Right atrium auricular region (tissue), 2 donors: ENCODE measurements at places on chromosomes 13 and 19.

DNA sequence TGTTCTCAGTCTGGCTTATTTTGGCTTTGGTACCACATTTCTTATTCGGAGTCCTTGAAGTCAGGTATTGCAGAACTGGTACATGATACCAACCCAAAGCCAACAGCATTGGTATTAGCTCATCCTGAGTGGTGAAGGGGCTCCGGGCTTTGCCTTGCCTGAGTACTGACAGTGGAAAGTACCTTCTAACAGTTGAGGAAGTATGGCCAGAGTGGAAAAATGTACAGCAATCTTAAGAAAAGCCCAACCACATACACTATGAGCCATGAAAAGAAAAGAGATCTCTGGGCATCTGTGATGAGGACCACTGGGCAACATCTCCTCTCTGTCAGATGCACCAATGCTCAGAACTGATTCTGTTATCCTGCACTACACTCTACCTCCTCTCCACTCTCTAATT lies 8.3 kb downstream of the LCP1 start:
- DNase-seq, result no peak

DNA sequence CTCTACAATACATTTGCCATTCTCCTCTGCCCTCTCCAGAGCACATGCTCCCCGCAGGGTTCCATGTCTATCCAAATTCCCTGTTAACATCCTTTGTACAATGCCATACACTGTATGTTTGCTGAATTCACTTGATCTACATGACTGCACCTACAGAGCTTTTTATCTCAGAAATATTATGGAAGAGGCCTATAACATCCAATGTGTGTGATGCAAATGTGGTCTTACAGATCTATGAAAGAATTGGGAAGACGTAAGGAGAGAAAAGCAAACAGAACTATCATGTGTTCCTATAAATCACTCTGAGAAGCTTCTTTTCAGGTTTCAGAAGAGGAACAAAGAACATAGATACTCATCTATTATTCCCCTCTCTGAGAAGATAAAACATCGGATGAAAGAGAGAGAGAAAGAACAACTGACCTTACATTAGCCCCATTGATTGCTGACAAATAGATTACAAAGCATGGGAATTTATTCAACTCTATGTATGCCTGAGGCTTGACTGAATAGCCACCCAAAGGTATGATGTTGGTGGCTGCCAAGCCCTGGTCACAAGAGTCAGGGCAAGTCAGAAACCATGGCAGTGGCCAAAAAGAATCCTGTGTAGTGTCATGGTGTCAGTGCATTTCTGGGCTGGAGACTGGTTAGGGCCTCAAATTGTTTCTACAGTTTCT lies 425.2 kb downstream of the FOXO1 start:
- no peak for DNase-seq

- DNase-seq, result no peak
Observed at GRCh38 chr13:51523082-51523518, 61.2 kb upstream of the WDFY2 start.

DNA sequence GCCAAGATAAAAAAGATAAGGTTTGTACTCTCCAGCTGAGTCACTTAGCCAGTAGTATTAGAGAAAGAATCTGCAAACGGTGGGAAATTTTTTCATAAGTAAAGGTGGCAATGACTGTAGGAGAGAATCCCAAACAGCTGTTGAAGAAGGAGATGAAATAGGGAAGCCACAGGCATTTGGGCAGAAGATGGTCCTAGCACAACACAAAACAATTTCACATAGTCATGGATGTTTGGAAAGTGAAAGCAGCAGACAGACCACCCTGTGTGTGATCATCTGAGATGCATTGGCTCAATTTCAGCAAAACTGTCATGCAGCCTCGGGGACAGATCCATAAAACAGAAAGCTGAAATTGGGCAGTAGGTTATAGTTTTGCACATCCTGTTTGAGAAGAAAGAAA lies 2832.4 kb downstream of the PCDH9 start:
- DNase-seq, result no peak

- DNase-seq, result no peak
Observed at GRCh38 chr19:56972291-56972841, 131.8 kb upstream of the PEG3 start.

DNA sequence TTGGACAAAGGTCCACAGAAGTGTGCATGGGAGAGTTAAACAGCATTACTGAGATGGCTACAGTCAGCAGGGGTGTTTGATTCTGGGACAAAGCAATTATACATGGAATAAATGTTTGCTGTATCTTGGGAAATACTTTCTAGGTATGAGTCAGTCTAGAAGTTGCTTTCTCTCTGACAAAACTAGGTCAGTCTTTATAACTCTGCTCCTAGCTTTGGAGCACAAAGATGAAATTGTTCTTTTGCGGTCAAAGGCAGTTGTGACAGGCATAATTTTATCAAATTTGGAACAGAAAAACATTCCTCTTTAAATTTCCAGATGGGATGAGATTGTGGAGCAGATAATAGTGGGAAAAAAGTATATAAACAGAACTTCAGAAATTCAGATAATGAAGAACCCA lies 1045.4 kb upstream of the MIR17HG start:
- DNase-seq, result no peak

- DNase-seq, result no peak
Observed at GRCh38 chr13:97212601-97213040, 9.5 kb upstream of the MBNL2 start.

- no peak for DNase-seq
Observed at GRCh38 chr13:106753251-106753650, 185.3 kb upstream of the ARGLU1 start.

- no peak for DNase-seq
Observed at GRCh38 chr19:51796195-51796679, 1.3 kb downstream of the FPR3 start.

GRCh38 chr19:3607303-3608078 lies 816 bp upstream of the TBXA2R start:
- DNase-seq, result no peak

- DNase-seq, result no peak
Observed at GRCh38 chr13:43546816-43547215, 240.0 kb downstream of the ENOX1 start.

- no peak for DNase-seq
Observed at GRCh38 chr13:42181381-42181953, 90.5 kb upstream of the AKAP11 start.

GRCh38 chr13:105232439-105232838 lies 1303.0 kb downstream of the EFNB2 start:
- DNase-seq, result no peak

GRCh38 chr19:1309977-1310852 lies 24.5 kb downstream of the EFNA2 start:
- no peak for DNase-seq

DNA sequence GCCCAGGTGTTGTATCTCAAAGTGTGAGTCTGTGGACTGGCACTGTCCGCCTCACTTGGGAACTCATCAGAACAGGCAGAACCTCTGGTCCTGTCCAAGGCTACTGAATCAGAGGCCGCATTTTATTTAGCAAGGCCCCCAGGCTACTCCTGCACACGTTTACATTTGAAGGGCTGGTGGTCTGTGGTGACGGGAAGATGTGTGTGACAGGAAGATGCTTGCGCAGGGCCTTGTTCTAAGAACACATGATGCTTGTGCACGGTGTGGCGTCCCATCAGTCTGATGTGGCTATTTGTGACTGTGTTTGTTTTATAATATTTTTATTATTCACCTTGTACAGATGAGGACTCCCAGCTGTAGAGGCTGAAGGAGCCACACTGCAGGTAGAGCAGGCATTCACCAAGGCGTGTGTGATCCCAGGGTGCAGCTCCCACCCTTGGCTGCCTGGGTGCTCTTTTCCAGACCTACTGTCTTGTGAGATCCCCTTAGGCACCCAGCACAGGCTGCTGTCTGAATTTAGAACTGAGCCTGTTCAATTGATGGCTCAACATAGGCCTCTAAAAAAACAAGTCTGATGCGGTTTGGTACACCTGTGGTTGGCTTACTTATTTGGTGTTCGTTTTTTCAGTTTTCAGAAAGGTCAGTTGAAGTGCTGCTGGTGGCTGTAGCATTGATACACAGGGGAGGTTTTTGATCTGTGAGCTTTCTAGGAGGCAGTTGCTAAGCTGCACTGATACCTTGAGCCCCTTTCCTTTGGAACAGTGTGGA lies 3.1 kb downstream of the SLC25A15 start:
- DNase-seq, result peak; percentile 43

- DNase-seq, result no peak
Observed at GRCh38 chr19:2392366-2392765, 32.3 kb downstream of the TMPRSS9 start.

DNA sequence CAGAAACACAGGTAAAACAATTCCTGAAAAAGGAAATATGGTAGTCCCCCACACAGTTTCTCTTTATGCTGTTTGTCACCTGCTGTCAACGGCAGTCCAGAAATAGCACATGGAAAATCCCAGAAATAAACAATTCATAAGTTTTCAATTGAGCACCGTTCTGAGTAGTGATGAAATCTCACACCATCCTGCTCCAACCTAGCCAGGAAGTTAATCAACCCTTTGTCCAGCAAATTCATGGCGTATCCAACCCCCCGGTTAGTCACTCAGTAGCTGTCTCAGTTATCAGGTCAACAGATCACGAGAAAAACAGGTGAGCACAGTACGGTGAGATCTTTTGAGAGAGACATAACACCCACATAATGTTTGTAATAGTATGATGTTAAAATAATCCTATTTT lies 74.2 kb downstream of the TUBGCP3 start:
- DNase-seq, result no peak

GRCh38 chr13:113460064-113460555 lies 6.8 kb upstream of the ADPRHL1 start:
- no peak for DNase-seq

DNA sequence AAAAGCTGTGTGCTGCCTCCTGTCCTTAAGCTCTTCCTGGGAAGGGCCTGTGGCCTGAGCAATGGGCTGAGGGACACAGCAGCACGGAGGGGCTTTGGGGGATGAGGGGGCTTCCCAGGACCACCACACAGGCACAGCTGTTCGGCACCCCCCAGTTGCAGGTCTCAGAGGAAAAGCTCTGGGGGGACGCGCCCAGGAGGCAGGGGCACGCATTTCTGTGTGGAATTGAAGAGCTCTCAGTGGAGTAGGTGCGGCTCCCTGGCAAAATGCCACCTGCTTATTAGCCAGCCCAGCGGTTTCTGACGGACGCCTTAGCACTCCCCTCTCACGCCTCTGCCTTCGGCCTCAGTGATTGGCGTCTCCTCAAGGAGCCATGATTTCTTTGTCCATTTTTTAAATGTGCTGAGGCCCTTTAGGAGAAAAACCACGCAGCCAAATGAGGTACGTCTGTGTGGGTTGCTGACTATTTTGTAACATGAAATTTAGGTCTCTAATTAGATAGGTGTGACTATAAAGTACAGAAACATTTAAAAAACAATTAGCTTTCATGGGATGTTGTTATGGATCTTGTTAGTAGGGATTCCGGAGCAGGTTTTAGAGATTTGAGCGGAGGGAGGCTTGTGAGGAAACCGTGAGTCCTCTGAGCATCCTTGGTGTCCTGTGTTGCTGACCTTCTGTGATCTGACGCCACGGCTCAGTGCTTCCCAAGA lies 4.0 kb downstream of the MCF2L start:
- DNase-seq, result no peak

- DNase-seq, result no peak
Observed at GRCh38 chr13:108350579-108350978, 81.1 kb downstream of the TNFSF13B start.

GRCh38 chr19:10105509-10106099 lies 558 bp upstream of the PPAN start:
- no peak for DNase-seq

DNA sequence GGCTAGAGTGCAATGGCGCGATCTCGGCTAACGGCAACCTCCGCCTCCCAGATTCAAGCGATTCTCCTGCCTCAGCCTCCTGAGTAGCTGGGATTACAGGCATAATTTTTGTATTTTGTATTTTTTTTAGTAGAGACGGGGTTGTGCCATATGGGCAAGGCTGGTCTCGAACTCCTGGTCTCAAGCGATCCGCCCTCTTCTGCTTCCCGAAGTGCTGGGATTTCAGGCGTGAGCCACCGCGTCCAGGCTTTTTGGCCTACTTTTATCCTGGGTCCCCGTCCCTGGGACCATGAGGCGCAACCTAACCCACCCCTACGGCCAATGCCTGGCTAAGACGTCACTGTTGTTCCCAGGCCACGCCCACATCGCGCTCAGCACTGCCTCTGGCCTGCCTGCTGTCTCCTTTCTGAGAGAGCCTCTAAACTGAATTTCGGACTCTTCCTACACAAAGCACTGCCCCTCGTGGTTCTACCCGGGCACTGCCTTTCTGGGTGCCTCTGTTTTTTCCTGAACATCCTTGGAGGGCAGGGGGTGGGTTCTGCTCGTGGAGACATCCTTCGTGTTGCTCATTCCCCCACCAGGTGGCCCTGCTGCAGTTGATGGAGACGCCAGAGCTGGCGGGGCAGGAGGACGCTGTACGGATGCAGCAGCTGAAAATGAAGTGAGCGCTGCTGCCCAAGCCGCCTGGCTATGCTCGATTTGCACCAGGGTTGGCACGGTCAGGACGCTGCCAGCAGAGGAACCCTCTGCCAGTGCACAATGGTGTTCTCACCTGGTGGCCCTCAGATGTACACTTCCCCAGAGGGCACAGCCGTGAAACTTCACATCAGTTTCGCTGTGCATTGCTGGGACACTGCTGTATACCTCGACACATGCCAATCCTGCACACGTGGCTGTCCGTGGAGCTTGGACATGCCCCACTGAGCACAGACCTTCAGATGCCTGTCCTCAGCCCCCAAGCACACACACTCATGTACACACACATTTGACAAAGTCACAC lies 2.0 kb downstream of the REX1BD start:
- DNase-seq, result peak; percentile 66

DNA sequence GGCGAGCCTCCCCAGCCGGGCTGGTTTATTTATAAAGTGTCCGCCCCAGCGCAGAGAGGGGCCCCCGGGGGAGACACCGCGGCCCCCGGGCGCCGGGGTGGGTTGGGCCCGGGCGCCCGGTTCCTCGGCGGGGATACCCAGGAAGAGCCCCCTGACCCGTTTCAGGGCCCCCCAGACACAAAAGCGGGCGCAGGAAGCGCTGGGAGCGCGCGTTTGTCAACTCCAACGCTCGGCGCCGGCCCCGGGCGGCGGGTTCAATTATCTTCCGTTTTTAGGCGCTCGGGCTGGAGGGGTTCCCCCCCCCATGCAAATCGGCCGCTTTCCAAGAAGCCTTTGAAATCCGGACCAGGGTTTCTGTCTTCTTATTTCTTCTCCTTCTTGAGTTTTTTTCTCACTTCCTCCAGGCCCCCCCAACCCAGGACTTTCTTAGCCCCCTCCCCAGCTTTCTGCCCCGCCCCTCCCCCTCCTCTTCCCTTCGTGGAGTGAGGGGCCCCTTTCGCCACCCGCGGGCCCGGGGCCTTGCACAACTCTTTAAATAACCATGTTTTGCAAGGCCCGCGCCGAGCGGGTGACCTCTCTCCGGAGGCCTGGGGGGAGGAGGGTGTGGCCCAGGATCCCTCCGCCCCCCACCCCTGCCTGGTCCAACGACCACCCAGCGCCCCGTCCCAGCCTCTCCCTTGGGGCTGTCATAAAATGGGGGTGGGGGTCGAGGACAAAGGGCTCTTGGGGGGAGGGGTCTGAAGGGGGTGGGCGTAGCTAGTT lies 935 bp downstream of the ARID3A start:
- peak; percentile 84 for DNase-seq

DNA sequence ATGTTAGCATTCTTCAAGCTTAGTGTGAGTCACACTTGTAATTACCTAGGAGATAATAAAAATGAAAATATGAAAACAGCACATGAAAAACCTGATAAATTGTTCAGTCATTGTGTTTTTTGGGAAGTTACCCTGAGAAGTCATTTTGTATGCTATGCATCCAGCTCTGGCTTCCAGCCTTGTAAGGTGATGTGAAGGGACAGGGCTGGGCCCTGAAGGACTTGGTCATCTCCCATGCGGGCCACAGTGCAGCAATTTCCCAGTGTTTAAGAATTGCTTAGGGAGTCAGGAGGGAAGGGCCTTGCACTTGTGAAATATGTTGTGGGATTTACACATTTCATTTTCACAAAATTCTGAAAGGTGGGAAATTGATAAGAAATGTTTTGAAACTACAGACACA lies 41.3 kb downstream of the ARHGEF7 start:
- no peak for DNase-seq
